Anterior cingulate cortex (tissue), 58 donors: ENCODE measurements at places on chromosomes 4 and X.

DNA sequence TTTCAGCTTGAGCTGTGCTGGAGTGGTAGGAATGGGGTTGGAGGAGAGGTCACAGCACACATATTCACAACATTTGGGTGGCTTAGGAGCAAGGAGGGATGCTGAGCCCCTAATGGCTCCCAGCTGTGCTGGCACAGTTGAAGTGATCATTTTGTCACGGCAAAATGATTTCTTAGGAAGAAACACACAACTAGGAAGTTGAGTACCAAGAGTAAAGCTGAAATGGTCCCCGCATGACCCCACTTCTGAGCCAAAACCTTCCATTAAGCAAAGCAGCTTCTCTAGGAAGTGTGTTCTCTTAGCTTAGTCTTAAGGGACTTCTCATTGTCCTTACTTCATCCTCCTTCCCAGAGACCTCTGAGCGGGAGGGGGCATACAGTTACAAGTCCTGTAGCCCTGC, 12.6 kb downstream of the CAPN6 start:
- DNase-seq = no peak

DNA sequence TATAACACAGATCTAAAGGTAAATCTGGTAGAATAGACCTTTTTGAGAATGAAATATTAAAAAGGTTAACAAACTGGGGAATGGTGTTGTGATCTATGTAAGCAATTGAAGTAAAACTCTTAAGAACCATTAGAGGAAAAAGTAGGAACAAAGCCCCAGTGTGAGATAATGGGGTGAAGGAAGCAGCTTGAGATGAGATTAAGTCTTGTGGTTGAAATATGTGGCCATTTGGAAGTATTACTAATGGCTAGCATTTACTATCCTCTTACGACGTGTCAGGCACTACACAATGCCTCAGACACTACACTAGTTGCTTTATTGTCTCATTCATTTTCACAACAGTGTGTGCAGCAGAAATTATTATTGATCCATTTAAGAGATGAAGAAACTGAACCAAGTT, 25.9 kb upstream of the NDNF start:
- DNase-seq = no peak

DNA sequence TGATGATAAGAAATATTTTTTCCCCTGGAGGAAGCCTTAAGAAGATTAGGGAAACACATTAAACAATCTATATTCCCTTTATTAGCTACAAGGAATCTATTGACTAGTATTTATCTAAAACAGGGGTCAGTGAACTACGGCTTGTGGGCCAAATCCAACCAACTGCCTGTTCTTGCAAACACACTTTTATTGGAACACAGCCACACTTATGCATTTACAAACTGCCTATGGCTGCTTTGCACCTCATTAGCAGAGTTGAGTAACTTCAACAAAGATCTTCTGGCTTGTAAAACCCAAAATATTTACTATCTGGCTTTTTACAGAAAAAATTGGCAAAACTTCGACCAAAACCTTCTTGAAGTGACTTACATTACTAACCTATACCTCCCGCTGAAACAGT, 733.9 kb upstream of the FTHL17 start:
- no peak for DNase-seq

DNA sequence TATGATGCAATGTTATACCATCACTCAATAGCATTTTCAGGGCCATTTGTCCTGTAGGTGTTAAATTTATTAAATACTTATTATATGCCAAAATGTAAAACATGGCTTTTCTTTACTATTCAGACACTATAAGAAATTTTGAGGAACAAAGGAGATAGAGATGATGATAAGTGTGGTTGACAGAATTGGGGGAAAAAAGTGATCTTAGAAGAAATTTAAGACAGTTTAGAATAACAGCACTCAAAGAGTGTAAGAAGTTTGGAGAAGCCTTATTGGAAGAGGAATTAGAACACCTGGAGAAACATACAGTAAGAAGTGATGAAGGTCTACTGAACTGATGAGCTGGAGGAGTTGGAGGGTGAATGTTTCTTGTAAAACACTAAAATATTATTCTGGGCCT, 12.8 kb upstream of the AFP start:
- no peak for DNase-seq

DNA sequence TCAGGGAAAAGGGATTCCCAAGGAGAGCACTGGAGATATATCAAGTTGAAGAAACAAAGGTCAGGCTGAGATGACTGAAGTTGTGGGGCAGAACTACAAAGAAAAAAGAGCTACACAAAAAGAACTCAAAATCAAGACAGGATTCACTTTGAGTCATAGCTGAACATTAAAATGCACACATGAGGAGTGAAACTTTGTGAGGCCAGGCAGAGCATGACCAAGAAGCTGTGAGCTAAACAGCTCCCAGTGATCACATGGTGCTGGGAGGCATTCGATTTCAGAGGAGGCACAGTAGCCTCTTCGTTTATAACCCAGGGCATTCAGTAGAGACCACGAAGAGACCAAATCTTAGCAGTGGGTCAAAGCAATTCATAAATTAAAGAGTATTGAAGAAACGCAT, 145.3 kb downstream of the ATRX start:
- DNase-seq = no peak

DNA sequence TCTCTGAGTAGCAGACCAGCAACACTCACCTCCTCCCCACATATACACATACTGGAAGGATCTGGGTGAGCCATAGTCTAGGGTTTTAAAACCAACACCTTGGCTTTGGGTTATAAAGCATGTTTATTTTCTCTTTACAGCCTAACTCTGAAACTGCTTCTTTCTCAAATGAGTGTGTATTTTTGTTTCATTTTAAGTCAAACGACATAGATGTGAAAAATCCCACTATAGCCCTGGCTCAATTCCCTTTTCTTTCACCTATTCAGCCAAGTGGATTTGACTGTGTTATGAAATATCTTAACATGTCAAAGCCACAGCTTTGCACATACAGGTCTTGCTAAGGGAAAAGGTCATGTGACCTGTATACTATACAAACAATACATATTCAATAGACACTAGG, 13.8 kb downstream of the NEXMIF start:
- no peak for DNase-seq

- DNase-seq = peak; percentile 23
Observed at GRCh38 chr4:6546681-6547447, 28.1 kb upstream of the MAN2B2 start.

DNA sequence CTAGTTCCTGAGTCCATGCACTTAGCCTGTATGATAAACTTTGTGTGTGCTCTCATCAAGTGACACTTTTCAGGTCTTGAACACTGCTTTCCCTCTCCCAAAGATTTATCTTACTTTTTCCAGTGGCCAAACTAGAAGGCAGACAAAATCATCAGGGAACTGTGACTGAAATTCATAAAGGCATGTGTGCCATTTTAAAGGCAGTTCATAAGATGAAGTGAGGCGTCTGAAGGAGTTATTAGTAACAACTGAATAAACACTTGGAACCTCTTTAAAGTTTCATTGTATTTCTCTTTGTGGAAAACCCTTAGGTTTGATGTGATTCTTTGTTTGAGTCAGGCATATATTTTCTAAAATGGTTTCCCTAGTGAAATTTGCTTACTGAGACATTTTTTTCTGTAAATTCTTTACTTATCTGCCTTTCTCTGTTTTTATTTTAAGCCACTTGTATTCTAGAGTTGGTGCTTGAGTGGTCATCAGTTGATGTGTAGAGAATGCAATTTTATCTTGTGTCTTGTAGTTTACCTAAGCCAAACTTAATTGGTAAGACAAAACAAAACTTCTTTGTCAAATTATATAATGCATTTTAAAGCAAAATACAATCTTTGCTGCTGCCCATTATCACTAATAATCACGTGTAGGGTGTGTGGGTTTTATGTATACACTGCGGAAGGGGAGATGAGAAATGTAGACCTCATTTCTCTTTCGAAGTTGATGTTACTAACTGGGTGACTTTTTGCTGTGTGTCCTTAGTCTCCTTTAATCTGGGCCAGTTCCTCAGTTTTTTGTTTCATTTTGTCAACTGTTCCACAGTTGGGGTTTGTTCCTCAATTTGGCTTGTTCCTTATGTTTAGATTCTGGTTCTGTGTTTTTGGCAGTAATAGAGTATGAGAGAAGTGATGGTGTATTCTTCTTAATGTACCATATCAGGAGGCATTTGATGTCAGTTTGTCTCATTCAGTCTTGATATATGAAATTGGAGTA, 56.8 kb downstream of the RBPJ start:
- DNase-seq = no peak

DNA sequence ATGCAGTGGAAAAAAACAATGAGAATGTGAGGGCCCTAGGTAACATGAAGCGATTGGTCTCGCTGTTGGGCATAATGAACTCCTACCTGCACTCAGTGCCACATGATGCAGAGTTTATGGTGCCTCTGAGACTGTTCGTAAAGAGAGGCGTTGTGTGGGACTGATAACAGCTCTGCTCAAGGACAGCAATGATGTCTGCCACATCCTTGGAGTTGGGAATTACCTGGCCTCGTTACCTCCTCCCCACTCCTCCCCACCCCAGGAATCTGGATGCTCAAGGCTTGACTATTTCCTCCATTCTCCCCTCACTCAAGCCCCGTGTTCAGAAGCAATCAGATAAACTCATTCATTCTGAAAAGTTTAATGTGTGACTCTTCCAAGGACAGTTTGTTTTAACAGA, 148.0 kb upstream of the JADE1 start:
- DNase-seq = no peak
